Stimulated activated CD8-positive, alpha-beta memory T cell treated with anti-CD3 and anti-CD28 coated beads, Interleukin-2, amount 100 ng/mL, for 48 hours (primary cell): ENCODE measurements at places on chromosomes 6 and 20.

DNA sequence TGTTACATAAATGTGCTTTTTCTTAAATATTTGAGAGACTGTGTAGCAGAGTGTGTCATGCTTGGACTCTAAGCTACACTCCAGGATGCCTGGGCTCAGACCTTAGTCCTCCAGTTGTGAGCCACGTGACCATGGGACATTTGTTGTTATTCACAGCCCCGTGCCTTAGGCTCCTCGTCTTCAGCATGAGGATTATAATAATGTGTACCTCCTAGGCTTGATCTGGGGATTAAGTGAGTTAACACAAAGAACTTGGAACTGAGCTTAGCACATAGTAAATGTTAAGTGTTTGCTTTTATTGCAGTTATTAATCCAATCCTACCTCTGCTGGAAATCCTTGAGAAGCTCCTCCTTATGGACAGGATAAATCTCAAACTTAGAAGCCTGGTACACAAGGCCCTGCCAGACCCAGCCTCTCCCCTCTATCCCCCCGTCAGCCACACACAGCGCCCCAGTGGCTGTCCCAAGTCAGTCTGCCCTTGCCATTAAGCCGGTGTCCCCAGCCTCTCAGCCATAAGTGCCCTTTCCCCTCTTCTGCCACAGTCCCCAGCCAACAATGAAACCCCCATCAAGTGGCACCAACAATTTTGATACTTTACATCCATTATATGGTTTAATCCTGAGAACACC is 177.5 kb downstream of the TMEM242 start:
- DNase-seq: no peak

DNA sequence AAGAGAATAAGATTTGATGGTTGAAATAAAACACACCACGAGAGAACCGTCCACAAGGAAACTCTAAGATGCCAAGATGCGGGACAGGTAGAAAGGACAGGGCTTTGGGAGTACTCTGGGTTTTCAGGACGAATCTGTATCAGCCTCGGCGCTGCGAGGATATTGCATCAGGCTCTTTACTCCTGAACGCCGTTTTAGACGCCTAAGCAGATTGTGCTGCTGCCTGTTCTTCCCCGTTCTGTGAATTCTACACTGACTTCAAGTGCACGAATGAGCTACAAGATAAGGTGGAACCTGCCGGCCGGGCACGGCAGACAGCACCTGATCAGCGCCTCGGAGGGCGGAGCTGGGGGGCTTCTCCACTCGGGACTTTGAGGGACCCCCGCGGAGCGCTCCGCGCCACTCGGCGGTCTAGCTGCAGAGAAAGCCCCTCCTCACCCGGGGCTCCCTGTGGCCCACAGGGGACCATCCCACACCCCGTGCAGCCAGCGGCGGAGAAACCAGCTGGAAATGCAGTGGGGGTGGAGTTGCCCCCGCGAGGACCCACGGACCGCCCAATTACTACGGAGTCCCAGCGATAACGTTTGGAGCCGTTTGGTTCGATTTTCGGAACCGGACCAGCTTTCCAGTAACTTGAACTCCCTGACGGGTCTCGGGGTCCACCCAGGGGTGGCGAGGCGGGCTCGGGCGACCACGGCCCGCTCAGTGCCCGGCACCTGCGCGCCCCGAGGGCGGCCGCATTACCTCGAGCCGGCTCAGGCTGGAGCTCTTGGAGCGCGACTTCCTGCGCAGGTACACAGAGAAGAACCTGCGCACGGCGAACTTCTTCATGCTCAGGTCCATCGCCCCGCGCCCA is 646 bp downstream of the RPS6KA2 start:
- DNase-seq: no peak

GRCh38 chr6:64230530-64230929 is 594.9 kb downstream of the PHF3 start:
- DNase-seq: no peak

DNA sequence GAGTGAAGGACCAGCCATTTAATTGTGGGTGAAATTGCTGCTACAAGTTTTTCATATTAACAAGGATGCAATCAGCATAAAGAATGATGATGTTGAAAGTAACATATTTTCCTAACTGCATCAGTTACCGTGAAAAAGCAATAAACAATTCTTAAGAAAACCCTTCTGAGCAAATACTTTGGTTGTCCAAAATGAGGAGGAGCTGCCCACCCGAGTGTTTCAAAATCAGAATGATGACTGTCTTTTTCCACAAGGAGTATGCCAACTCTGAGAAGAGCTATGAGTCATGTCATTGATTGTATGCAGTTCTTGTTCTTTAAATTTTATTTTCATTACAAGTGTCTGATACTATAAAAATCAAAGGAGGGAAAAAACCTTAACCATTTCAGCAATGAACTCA is 470.5 kb downstream of the COL12A1 start:
- no peak for DNase-seq

DNA sequence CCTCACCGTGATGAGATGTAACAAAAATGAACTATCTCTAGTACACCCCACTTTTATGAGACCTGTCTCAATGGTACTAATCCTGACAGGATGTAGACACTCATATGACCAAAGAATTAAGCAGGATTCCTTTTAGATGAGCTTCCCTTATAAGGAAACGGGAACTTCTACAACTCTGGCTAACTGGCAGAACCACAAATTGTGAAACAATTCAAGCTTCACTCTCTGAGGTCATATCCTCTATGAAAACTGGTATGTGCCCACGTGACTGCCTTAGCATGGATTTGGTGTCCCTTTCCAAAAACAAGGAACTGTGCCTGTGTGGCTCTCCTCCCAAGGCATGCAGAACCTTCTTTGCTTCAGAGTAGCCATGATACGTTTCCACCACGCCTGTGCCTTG is 14.1 kb upstream of the CPNE5 start:
- DNase-seq: no peak

DNA sequence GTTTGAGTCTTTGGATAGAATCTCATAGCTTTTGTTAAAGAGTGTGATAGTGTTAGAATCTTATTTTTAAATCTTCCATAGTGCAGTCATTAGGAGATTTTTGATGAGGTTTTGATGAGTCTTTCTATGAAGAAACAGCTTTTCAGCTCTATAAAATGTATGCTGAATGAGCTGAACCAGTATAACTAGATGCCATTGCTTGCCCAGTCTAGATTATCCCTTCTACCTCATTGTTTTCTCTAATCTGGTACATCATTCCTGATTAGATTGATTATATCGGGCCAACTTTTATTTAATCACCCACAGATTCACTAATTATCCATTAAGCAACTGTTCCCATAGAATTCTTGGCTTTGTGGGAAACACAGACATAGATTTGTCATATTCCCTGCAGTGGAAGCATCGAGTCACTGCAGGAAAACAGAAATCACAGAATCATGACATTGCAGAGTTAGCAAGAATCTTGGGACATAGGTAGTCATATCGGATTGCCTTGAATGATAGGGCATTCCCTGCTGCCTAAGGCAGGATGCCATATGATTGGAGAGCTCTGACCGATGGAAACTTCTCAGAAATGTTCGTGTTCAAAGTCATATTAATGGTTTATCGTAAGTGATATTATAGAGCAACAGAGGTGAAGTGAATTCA is 882.7 kb upstream of the FLRT3 start:
- DNase-seq: no peak

DNA sequence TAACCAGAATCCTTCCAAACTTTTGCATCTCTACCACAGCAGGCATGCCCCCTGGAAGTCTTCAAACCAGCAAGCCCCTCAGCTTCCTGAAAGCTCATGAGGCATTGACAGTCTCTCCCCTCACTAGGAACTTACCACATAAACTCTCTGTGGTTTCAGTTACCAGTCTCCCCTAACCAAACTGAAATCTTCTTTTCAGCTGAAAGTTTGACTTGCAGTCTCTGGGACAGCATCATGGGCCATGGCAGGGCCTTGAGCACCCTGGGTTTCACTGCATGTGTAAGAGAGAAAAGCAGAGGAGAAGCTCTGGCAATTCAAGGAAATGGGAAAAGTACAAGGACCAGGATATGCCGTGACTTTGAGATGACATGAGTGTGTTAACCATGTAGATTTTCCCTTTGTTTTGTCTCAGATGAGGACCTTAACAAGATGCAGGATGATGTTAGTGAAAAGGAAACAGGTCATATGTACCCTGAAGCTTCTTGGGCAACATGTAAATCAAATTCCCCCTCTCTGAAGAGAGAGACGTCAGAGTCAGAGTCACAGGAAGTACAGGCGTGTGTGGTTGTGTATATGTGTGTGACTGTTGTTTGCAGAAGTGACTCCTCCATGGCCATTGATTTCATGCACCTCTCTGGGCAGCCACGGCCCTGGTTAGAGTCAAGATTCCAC is 106.3 kb downstream of the TNFRSF21 start:
- no peak for DNase-seq

- no peak for DNase-seq
Measured at GRCh38 chr20:59448196-59448595, 147.8 kb downstream of the EDN3 start.

GRCh38 chr6:157366648-157367047 is 14.3 kb upstream of the ZDHHC14 start:
- no peak for DNase-seq

DNA sequence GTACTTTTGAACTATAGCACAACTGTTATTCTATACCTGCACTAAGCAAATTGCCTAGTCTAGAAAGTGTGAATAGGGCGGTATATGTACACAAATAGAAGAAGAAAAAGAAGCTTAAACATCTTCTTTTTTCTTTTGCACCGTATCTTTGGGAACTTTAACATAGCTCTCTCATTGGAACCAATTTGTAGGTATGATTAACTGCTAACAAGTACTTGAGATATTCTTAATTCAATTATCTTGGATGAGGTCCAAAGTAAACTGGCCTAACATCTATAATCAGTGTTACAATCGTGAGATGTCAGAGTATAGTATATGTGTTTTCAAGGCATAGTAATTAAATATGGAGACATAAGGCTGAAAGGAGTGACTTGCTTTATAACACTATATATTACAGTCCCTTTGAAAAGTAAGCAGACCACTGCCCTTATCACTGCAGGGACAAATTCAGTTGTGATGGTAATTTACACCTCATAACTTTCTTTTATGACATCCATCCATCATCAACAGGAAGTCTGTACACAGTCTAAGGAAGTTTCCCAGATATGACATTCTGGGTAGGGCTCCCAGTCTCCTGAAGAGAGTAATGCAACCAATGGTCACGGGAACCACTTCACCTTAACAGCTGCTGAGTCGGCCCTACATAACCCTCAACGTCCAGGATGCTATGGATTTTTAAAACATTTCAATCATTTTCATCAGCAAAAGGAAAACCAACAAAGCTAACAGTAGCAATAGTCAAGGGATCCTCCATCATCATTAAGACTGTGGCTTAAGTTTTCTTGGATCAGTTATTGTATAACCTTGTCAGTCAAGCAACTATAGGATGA is 37.6 kb downstream of the NKAIN2 start:
- DNase-seq: no peak

- no peak for DNase-seq
Measured at GRCh38 chr6:157999168-158000051, 17.7 kb downstream of the SYNJ2 start.

- DNase-seq: no peak
Measured at GRCh38 chr6:98498866-98499265, 335.5 kb upstream of the POU3F2 start.

- no peak for DNase-seq
Measured at GRCh38 chr20:38616457-38616856, 14.8 kb downstream of the ARHGAP40 start.

- no peak for DNase-seq
Measured at GRCh38 chr6:167680605-167681149, 146.0 kb upstream of the AFDN start.

GRCh38 chr6:53029257-53029656 is 34.2 kb upstream of the GSTA4 start:
- no peak for DNase-seq

DNA sequence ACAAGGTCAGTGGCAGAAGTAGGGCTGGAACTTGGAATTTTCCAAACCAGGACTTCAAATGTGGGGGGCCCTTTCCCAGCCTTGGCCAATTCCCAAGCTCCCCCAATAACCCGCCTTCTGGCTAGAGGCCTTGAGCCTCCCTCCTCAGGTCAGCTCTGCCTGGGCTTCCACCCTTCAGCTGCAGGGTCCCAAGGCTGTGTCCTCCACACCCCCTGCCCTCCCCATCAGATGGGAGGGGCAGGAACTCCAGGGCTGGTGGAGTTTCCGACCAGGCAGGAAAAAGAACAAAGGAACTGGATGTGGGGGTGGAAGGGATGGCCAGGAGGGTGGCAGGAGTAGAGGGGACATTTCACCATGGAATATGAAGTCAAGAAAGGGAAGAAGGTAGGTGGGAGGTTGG is at the start of gene CCM2L:
Gene CCM2L, plus strand, starts transcription at position 338 of the 400 bp plus-strand sequence. Its CDS starts 17 bp downstream, at position 355.
- no peak for DNase-seq

- no peak for DNase-seq
Measured at GRCh38 chr6:8229915-8230756, 127.8 kb upstream of the EEF1E1 start.

DNA sequence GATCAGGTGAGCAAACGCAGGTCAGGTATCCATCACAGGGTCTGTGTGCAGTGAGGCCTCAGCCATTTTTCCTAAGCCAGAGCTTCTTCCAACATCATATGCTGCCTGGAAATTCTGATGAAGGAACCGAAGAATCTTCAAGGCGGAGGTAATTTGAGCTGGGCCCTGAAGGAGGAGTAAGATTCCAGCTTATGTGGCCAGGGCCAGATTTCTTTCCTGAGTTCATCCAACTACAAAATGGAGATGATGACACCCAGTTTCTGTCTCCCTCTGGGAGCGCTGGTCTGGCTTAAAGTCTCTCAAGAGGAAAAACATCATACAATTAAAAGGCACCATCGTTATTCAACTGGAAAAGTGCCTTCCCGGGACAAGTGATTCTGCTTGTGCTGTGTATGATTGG is 6.9 kb upstream of the MANBAL start:
- no peak for DNase-seq

DNA sequence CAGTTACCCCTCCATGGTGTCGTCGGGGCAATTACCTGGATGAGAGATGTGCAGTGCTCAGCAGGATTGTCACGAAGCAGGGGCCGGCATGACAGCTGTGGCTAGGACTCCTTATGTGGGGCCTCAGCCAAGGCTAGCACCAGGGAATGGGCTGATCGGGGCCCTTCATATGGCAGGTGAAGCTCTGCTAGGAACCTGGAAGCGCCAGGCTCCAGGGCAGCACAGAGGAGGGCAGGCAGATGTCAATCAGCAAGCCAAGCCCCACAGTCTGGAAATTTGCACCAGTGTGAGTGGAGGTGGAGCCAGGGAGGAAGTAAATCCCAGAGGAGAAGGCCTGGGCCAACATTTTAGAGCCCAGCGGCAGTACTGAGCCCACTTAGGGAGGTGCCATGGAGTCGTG is 21.2 kb downstream of the SYNDIG1 start:
- DNase-seq: no peak

DNA sequence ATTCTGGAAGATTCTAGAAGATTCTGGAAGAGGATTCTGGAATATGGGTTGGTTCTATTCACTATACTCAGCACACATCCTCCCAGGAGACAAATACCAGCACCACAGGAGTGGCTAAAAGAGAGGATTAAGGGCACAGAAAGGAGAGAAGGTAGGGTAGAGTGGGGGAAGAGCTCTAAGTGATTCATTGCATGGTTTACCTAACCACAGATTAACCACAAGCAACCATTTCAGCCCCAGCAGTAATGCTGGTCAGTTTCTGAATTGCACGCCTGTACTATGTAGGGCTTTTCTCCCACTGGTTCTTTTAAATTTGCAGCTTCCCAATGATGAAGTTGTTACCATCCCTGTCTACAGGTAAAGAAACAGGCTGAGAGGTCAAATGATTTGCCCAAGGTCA is 192.7 kb upstream of the PMEPA1 start:
- DNase-seq: no peak
